ENCODE measurements at places on chromosomes 4 and X.

DNA sequence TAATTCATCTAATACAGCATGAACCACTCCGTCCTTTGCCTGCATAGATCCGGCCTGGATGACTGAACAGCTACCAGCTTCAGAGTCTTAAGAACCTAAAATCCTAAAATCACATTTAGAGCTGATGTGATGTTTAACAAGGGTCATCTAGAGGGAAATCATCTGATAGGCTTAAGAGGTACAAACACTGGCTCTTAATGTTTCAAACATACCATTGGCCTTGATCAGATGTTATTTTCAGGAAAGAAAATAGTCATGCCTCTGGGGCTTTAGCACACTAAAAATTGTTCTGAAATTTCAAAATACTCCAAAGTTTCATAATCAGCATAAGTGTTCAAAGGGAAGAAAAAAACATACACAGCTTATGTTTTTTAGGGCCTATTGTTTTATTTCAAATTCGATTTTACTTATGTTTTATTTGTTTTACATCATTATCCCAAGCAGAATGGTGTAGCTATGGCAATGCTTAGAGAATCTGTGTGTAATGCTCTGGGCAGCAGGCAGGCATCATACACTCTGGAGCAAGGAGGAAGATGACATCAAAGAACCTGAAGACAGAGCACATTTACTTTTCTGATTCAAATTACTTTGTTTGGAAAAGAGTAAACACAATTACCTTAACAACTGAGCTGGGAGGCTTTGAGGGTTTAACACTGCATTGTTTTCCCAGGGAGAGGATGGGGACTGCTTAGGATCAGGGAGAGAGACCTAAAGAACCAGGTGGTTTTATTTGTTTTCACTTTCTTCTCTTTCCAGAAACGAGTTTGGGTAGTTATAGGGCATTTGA lies 25.3 kb upstream of the LEF1 start:
- no peak for DNase-seq

DNA sequence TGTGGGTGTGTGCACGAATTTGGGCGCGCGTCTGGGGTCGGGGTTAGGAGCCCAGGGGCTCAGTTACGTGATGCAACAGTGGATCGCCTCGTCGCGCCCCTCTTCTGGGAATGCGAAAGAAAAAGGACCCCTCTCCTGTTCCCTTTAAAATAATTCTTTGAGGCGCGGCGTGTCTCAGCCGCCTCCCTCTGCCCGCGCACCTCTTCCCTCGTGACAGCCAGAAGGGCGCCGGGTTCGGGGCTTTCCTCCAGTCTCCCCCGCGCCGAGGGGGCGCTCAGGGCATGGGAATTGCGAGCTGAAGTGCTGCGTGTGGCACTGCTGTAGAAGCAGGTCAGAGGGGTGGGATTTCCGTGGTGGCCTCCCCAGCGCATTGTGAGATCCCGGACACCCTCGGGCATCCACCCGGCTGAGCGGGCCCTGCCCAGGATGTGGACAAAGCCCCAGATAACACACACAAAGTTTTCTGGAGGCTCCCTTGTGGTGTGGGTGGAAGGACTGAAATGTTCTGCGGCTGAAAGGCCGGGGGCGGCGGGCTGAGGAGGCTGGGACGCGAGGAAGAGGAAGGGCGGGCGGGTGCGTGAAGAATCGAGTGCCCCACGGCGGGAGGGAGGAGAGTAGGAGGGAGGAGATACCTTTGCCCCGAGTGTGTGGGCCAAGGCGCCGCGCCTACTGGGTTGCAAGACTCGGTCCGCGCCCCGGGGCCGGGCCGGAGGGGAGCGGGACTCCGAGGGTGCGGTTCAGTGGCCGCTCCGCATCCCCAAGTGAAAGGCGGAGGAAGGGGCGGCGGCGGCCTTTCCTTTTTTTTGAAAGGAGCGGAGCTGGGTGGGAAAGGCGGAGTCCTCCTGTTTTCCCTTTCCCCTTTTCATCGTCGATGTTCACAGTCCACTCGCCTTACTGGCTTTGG lies 752 bp downstream of the SEPTIN11 start:
- peak; percentile 29 for DNase-seq

GRCh38 chr4:114922592-114922933 lies 190.9 kb downstream of the NDST4 start:
- no peak for DNase-seq

- DNase-seq = no peak
Observed at GRCh38 chr4:43224559-43224958, 332.0 kb downstream of the GRXCR1 start.

DNA sequence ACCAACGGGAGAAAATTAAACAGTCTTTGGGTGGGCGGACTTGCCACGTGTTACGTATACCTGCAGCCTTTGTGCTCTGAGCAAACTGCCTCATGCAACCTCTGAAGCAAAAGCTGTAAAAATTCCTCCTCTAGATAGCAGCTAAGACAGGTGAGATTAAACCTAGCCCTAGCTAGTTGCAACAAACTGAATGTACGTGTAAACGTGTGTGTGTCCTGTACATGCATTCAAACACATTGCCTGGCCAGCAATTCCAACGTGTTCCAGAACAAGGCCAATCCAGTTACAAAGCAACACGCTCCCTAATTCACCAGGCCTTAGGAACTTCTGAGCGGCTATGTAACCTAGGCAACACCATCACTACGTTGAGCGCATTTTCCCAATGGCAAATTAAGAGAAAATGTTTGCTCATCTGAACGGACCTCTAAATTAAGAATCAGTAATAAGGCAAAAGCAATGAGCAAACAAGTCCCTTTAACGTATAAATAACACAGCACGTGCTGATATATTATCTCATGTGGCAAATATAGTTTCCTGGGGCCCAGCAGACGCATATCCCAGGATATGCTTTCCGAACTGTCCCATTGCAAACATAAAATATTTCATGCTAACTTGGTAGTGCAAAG lies 792 bp downstream of the PPID start:
- no peak for DNase-seq

DNA sequence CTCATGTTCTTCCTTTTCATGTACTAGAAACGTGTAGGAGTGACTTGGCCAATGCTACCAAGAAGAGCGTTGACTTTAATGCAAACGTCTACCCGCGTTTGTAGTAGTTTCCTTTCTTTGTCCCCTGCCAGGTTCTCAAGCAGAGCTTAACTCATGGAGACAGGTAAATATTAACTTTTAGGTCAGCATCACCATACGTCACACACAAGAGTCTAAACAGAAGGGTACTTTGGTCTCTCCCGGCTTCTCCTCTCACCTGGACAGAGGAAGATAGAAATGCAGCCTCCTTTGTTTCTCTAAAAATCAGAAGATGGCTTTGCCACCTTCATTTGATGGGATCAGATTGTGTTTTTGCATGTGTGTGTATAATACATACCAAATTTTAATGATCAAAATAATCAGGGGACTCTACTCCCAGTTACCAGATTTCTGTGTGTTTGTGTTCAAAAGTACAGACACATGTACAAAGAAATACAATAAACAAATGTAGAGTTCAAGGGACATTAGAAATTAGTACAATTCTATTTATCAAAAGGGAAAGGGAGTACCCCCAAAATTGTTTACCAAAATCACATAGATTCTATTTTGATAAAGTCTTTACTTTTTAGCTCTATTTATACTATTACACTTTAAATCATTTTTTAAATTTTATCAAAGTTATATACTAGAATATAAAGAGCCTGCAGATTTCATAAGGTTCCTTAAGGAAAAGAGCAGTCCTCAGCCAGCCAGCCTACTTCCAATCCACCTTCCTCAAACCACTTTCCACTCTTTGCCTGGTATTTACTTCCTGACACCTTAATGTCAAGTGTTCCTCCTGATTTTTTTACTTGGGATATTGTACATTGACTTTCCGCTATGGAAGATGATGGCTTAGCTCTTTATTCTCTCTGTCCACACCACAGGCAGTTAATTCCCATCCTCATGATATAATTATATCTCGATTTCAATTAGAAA lies 195.5 kb downstream of the RELL1 start:
- no peak for DNase-seq

DNA sequence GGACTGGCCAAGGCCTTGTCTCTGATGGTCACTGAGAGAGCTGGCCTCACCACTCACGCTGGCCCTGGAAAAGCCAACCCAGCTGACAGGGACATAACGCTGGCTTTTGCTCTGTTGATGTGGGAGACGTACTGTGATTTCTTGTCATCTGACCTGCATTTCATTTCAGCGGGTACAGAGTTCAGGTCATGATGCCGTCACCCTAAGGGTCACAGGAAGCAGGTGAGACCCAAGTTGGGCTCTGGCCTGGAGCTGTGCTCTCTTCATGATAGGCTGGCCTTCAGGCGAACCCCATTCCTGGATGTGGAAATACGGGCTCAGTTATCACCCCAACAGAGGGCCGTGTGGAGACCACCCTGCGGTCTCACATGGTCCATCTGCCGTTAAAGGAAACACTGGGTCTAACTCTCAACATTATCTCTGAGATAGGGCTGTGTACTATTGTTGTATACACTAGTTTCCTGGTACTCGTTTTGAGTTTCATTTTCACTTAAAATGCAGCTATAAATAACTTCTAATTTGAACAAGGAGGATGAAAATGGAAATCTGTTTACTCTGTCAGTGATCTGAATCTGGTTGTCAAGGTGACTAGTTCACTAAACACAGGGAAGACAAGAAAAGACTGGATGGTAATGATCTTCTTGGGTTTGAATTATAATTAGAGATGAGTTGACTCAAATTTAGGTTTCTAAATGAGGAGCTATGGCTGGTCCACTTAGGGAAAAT lies 89.1 kb downstream of the TBC1D9 start:
- no peak for DNase-seq

DNA sequence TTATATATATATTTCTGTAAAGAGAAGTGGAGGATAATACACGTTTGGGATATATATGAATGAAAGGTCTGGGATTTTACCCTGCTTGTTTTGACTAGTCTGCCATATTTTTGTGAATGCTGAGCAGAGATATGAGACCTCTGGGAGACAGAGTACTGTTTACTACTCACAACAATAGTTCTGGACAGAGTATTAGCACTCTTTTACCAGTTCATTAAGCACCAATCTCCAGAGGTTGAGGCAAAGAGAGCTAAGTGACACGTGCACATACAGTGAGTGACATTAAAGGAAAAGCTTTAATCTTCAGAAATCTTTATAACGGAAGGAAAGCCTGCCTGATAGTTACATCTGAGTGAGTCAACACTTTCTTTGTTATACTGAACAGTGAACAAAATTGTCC lies 1452.7 kb upstream of the TENM3 start:
- DNase-seq = no peak

DNA sequence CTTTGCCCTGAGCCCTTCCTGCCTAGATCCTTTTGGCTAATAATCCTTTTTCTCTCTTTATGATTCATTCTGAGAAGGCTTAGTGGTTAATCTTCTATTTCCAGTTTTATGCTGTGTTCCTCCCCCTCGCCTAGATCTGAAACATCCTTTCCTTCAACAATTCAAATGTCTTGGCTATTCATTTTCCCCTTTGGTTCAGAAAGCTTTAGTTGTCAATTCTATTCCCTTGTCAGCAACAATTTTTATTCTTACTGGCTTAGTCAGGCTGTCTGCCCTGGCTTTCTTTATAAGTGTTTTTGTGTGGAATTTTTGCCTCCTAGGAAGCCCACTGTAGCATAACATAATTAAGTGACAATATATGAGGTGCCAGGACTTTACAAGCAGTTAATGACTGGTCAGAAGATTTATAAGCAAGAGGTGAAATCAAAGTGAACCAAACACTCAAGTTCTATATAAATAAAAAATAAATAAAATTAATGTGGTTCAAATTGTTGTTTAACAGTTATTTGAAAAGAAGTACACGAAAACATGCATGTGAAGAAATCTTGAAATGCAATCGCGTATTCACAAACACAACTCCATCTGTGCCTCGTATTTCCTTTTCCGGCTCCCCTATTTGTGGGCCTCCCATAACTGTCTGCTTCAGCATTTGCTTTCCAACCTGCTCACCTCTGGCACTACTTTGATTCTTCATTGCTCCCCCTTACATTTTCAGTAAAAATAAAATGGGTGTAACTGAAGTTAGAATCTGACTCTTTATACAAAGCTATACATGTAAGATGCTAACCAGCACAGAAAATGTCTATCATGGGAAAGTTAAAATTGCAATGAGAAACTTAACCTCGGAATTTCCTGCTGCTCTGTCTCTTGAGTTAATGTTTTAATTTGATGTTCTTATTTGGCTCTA lies 235.4 kb downstream of the SPRY1 start:
- no peak for DNase-seq

DNA sequence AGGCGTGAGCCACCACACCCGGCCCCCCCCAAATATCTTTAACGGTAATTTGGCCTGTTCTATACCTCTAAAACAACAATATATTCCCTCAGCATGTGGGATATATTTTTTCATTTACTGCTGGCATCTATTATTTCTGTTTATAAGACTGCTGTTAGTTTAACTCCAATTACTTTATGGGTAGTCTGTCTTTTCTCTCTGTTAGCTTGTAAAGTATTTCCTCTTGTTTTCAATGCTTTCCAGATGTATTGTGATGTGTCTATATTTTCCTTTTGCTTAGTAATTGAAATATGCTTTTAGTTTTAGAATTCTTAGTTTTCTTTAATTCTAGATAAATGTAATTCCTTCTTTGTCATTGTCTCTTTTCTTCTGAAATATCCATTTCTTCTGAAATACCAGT lies 445.8 kb downstream of the ANKRD50 start:
- DNase-seq = no peak

DNA sequence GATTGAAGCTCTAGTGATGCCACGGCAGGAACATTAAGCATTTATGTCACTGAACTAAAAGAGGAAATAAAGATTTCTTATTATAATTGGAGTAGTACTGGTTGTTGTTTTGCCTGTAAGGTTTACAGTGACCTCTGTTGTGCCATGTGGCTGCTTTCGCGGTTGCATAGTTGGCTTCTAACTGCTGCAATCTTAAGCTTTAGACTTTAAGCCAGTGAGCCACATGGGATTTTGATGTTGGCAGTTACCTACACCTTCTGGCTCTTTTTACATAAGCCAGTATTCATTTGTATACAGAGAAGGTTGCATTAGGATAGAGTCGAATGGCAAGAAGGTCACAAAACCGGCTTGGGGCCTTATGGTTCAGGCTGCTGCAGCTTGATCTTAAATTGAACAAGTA lies 1311.6 kb downstream of the RAPGEF2 start:
- DNase-seq = no peak

GRCh38 chrX:10507181-10507580 lies 113.2 kb downstream of the MID1 start:
- DNase-seq = no peak

Measured in activated CD8-positive, alpha-beta memory T cell treated with anti-CD3 and anti-CD28 coated beads for 4 hours (primary cell).